ENCODE measurements at places on chromosomes 3 and 15.

- no peak for DNase-seq
Measured at GRCh38 chr3:153162513-153163392, 727 bp downstream of the RAP2B start.

GRCh38 chr3:144182501-144182900, 210.9 kb downstream of the DIPK2A start:
- DNase-seq, result no peak

DNA sequence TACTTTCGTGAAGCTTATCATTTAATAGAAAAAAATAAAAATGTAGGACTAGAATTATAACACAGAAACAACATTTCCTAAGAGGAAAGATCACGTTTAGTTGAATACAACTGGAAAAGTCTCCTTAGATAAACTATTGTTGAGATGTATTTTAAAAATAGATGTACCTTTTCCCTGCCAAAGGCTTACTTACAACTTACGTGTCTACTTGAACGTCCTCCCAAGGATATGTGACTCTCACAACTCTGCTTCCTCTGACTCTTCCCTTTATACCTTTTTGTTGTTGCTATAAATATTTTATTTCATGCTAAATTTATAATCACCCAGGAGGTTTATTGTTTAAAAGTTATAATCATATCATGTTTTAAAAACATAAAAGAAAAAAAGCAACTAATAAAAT, 908.0 kb upstream of the ROBO1 start:
- no peak for DNase-seq

DNA sequence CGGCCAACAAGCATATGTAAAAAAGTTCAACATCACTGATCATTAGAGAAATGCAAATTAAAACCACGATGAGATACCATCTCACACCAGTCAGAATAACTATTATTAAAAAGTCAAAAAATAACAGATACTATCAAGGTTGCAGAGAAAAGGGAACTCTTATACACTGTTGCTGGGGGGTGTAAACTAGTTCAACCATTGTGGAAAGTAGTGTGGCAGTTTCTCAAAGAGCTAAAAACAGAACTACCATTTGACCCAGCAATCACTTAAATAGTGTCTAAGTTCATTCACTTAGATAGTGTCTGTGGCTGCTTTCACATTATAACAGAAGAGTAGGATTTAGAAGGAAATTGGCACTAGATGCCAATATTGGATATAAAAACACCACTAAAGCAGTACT, 49.7 kb downstream of the CGGBP1 start:
- no peak for DNase-seq

GRCh38 chr3:143973259-143974021, 1.8 kb downstream of the DIPK2A start:
- DNase-seq, result no peak

DNA sequence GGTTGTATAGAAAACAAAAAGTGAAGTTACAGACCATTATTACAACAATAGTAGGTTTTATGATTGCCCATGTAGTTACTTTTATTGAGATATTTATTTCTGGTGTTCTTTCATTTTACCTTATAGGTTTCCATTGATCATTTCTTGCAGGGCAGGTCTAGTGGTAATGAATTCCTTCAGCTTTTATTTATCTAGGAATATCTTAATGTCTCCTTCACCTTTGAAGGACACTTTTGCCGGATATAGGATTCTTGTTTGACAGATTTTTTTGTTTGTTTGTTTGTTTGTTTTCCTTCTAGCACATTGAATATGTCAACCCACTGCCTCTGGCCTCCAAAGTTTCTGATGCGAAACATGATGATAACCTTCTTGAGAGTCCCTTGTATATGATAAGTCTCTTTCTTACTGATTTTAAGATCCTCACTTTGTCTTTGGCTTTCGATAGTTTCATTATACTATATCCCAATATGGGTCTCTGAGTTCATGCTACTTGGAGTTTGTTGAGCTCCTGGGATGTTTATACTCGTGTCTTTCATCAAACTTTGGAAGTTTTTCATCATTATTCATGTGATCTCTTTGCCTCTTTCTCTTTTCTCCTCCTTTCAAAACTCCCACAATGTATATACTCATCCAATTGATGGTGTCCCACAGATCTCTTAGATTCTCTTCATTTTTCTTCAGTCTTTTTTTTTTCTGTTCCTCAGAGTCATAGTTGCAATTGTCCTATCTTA, 62.8 kb downstream of the GLCE start:
- no peak for DNase-seq
